Immature natural killer cell (primary cell): ENCODE measurements at places on chromosomes 3 and 15. TPM values are rescaled to one million over a fixed set of nuclear protein-coding genes. Genes with fewer than 3 reads are reported as not detected.

- no peak for DNase-seq
Observed at GRCh38 chr3:31432897-31433678, 99.6 kb upstream of the STT3B start.

- DNase-seq: no peak
Observed at GRCh38 chr15:58527573-58528187, 95.9 kb downstream of the LIPC start.

The CPEB1 gene
- not detected for polyA plus RNA-seq

The CCRL2 gene
- 1.3 TPM for polyA plus RNA-seq

DNA sequence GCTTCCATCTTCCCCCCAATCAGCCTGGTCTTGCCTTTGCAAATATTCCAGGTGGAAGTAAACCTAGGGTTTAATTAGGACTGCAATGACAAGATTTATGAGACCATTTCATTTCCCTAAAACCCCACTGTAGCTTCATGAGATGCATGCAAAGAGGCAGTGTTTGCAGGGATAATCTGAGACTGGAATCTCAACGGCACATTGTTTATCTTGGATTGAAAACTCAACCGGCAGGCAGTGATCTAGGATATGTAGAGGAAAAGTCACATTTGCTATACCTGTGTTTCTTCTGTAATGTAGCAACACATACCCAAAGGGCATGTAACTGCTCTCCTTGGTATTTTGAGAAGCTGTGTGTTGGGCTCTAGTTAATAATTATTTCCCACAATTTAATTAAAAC is 18.7 kb upstream of the CLSTN2 start:
- no peak for DNase-seq

DNA sequence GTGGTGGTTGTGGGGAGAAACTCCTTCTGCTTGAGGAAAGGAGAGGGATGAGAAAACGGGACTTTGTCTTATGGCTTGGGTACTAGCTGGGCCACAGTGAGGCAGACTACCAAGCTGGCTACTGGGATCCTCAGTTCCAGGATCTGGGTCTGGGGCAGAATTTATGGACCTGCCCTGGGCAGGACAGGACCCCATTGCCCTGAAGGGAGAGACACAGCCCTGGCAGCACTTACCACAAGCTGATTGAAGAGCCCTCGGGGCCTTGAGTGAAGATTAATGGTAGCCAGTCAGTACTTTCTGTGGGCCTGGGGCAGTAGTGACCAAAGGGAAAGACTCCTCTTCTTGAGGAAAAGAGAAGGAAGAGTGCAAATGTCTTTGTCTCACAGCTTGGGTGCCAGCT is 799.7 kb downstream of the SI start:
- DNase-seq: no peak

GRCh38 chr3:158671821-158672214 is 630 bp downstream of the LXN start:
- DNase-seq: no peak

DNA sequence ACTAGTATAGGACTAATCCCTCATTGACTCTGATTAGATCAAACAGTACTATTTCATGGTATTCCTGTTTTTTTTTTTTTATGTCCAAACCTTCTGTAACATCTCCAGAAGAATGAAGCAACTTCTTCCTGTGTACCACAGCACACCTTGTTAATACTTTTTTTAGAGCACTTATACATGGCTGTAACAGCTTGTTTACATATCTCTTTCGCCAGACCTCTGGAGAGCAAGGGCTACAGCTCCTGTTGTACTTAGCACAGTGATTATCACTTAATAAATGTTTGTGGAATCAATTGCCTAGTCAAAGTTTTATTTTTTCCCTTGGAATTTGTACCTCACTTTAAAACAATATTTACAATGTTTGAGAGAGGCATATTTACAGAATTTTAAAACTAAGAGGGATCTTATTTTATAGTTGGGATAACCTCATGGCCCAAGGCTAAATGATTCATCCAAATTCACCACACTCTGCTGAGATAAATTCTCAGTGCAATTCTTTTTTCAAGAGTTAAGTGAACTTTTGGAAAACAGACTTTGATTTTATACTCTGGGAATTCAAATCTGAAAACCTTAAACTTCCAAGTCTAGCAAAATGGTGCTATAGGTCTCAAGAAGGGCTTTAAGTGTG is 9.2 kb upstream of the GATM start:
- DNase-seq: no peak

The ARHGAP31 gene
- 1.1 TPM for polyA plus RNA-seq

- no peak for DNase-seq
Observed at GRCh38 chr15:62242999-62243398, 77.9 kb upstream of the C2CD4B start.

GRCh38 chr3:115876876-115877614 is 253.7 kb downstream of the GAP43 start:
- no peak for DNase-seq

- no peak for DNase-seq
Observed at GRCh38 chr3:131782751-131783150, 252.1 kb downstream of the CPNE4 start.

DNA sequence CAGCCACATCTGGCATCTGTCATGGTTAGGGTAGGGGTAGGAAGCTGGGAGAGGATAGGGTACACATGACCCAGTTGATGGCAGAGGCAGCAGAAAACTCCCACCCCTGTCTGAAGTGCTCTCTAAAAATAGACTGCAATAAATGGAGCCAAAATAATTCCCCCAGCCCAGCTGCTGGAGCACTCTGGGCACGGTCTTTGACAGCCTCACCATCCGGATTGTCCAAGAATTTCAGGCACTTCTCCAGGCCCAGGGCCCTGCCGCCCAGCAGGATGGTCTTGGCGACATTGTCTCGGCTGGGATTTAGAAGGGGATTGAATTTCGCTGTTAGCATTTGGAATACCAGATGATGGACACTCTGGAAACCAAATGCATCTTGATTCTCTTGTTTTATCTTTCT is 103.7 kb downstream of the IQSEC1 start:
- no peak for DNase-seq

- no peak for DNase-seq
Observed at GRCh38 chr15:98827217-98827616, 178.9 kb downstream of the IGF1R start.

DNA sequence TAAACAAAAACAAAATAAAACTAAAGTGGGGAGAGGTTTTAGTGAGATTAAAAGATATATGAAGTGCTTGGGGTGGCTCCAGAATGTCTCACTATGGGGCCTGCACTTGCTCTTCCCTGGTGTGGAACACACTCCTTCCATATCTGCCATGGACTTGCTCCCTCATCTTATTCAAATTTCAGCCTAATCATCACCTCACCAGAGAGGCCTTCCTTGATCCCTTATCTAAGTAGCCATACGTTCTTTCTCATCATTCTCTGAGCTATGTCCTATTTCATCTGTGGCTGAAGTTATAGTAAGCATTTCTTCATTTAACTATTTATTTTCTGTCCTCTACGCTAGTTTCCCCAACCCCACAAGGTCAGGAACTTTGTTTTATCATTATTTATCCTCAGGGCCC is 511.7 kb downstream of the NTRK3 start:
- no peak for DNase-seq

- no peak for DNase-seq
Observed at GRCh38 chr15:87207990-87208580, 1048.5 kb downstream of the NTRK3 start.

DNA sequence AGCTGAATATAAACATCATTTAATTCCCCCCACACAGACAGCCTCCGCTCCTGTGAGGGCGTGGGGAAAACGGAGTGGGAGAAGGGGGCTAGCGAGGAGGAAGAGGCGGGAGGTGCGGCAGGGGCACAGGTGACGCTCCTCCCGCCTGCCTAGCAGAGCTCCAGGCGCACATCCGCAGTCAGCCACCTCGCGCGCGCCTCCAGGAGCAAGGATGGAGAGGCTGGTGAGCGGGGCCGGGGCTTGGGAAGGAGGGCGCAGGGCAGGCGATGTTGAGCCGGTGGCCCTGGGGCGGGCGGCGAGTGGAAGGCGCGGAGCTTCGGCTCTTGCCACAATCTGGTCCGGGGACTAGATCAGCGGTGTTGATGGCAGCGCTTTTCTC is at the start of gene CD200:
Gene CD200 (plus strand): TSS at position 155 of the 379 bp plus-strand sequence. CDS start 57 bp downstream, at position 212.
- no peak for DNase-seq

DNA sequence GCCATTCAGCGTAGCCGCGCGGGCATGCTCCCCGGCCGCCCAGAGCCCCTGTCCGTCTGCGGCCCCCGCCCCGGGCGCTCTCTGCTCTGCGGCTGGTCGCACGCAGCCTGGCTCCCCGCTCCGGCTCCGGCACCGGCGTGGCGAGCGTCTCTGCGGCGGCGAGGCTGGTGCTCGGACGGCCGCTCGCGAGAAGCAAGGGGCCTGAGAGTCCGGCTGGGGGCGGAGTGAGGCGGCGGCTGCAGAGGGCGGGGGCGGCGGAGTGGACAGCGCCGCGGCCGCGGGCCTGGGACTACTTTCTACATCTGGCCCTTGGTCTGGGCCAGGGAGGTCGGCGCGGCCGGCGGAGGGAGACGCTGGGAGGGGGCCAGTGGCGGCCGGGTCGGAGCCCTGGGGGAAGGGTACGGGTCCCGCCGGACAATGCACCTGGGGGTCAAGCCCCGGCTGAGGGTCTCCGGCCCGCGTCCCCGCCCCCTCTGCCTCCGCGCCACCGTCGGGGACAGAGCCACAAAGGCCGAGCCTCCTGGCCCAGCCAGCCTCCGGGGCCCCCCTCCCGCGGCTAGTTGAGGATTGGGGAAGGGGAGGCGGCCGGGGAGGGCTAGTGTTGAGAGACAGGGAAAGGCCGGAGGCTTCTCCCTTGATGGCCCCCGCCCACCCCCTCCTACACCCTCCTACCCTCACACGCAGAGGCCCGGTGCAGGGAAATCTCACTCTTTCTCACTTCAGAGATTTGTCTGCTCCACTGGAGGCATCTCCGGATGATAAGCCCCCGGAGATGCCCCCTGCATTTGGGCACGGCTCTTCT is at the start of gene PRTG:
Gene PRTG (minus strand): TSS at position 226 of the 802 bp plus-strand sequence. CDS start 221 bp downstream, at position 5.
- no peak for DNase-seq

The CIAO2A gene
- polyA plus RNA-seq: 67.1 TPM

DNA sequence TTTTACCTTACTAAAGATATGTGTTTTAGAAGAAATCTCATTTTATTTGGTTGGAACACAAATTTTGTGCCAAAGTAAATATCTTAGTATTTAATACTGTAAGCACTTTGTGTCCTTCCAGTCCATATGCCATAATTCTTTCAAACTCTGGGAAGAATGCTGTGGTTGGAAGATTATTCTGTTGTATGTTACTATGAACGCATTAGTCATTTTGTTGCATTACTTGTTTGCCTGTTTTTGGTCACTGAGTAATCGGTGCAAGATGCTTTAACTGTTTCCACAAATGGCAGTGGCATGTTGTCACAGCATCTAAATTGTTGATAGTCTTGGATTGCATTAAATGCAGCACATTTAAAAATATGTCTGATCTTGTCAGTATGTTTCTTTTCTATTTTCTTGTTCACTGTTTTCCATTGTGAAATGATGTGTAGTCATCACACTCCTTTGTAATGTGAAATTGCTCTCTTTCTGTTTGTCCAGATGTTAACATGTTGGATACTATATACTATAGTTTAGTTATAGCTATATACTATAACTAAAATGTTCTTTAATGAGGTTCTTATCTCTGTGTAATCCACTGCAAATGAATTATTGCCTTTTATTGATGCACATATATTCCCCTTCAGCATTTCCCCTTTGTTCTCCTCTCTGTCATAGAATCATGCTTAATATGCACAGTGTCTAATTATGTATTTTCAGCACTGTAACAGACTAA is 89.9 kb upstream of the FLNB start:
- DNase-seq: no peak

The GOLGA8R gene
- 0.70 TPM for polyA plus RNA-seq

DNA sequence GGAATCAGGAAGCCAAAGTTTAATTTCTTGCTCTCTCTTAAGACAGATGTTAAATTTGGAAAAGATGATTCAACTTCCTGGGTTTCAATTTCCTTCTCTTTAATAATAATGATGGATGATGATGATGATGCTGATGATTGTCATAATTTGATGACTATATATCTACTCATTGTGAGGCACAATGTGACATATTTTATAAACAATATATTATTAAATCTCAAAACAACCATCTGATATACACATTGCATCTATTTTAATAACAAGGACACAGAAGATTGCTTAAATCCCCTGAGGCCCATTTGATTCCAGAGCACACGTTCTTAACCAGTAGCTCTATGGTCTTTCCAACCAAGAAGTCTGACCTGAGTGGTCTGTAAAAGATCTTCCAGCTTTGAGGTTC is 124.0 kb downstream of the CNTN6 start:
- no peak for DNase-seq

- peak; percentile 59 for DNase-seq
Observed at GRCh38 chr15:85618956-85619491, 175.7 kb downstream of the KLHL25 start.

DNA sequence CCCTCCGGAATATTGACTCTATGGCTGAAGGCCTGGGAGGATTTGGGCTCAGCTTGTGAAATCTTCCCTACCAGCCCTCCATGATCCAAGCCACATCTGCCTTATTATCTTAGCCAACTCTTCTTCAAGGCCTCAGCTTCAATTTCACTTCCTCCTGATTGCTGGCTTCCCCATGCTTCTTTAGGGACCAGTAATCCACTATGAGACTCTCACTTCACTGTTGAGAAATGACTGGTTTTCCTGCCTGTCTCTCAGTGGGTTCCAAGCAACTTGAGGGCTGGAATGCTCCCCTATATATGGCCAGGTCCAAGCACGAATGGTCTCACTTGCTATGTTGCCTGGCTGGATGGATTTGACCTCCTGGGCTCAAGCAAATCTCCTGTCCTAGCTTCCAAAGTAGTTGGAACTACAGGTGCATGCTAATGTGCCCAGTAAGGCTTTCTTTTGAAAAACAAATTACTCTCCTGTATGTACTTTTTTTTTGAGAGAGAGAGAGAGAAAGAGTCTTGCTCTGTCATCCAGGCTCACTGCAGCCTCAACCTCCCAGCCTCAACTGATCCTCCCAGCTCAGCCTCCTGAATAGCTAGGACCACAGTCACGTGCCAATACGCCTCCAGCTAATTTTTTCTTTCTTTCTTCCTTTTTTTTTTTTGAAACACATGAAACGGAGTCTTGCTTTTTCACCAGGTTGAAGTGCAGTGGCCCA is 7.9 kb upstream of the PIK3CB start:
- DNase-seq: no peak

The REC114 gene
- not detected for polyA plus RNA-seq

- no peak for DNase-seq
Observed at GRCh38 chr3:124296406-124296805, 304.5 kb upstream of the ROPN1 start.

GRCh38 chr15:56042982-56043980 is 49.9 kb upstream of the NEDD4 start:
- DNase-seq: peak; percentile 43

GRCh38 chr3:184523825-184524615 is 37.6 kb upstream of the EPHB3 start:
- DNase-seq: no peak

GRCh38 chr3:140629357-140630137 is 48.3 kb upstream of the TRIM42 start:
- no peak for DNase-seq

GRCh38 chr15:78302579-78303312 is 3.3 kb upstream of the SKIC8 start:
- no peak for DNase-seq

DNA sequence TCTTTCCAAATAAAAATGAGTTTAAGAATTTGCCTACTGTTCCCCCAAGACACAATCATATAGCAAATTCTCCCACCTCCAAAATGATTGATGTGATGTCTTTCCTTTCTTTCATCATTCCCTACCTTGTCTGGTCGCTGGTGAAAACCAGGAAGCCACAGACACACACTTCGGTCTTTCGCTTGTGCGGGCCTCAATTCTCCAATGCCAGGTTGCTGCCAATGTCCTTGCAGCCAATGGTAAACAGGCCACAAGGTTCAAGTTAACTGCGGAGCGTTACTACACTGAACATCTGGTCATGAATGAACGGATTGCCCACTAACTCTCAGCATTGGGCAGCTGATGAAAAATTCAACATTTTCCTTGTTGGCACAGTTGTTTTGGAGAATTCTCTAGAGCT is 192.2 kb downstream of the FOXP1 start:
- DNase-seq: no peak

The GREM1 gene
- polyA plus RNA-seq: not detected

The ABCC5 gene
- polyA plus RNA-seq: 11.3 TPM
